NCI-H1694 treated with DMSO at 0.1 percent for 48 hours (cell line): ENCODE measurements at places on chromosomes 4 and X.
A peak's percentile ranks its signal among the peaks of the same experiment; 100 is the strongest.

- DNase-seq: peak; percentile 81
These were observed 32.8 kb downstream of the FAM13A start for GRCh38 chr4:89024051-89024675.

GRCh38 chr4:3874028-3874415, 107.8 kb downstream of the ADRA2C start:
- DNase-seq: no peak

- DNase-seq: no peak
These were observed 188.0 kb upstream of the PACRGL start for GRCh38 chr4:20512033-20512792.

DNA sequence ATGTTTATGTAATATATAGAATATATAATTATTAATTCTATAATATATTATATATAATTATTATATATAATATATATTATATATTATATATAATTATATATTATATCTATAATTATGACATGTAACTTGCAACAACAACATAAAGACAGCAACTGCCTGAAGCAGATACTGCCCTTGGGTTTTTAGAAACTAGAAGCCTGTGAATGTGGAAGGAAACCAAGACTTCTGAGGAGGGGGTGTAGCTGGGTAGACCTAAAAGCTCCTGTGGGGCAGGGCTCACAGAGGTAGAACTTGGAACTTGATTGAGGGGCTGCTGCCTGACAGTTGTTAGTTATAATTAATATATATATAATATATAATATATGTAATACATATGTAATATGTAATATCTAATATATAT, 167.2 kb upstream of the SLIT2 start:
- DNase-seq: no peak

DNA sequence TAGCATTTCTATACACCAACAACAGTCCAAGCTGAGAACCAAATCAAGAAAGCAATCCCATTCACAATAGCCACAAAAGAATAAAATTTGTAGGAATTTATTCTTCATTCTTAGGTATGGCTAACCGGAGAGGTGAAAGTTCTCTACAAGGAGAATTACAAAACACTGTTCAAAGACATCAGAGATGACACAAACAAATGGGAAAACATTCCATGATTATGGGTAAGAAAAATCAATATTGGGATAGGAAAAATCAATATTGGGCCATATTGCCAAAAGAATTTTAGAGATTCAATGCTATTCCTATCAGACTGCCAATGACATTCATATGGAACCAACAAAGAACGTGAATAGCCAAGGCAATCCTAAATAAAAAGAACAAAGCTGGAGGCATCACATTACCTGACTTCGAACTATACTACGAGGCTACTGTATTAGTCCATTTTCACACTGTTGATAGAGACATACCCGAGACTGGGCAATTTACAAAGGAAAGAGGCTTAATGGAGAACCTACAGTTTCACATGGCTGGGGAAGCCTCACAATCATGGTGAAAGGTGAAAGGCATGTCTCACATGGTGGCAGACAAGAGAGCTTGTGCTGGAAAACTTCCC, 49.1 kb downstream of the NCAPG start:
- no peak for DNase-seq

DNA sequence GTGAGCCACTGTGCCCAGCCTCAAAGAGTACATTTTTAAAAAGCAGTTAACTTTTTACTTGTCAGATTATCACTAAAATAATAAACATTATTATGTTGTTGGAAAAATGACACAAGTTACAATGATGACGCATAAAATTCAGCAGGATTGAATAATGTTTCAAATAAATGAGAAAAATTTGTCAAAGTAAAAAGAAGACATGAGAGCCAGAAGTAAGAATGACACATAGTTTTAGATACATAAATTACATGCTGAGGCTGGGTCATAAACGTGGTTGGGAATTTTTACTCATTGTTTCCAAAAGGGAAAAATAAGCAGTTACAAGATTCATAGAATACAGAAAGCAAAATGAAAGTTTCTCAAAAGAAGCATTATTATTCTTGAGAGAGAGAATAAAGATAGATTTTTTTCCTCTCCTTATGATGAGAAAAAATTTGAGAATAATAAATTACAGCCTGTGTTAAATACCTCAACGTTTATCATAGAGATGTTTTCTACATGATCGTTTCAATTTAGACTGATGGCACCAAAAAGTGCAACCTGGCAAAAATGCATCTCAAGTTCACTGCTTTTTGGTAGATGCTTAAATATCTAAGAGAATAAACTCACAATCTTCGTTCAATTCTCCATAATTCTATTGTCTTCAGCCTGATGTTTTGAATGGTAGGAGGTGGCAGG, 40.4 kb downstream of the GUCY1B1 start:
- DNase-seq: no peak

- no peak for DNase-seq
These were observed 49.0 kb downstream of the HTRA3 start for GRCh38 chr4:8318509-8318908.
